ELF-1 (cell line): ENCODE measurements at places on chromosomes 1 and 21.

DNA sequence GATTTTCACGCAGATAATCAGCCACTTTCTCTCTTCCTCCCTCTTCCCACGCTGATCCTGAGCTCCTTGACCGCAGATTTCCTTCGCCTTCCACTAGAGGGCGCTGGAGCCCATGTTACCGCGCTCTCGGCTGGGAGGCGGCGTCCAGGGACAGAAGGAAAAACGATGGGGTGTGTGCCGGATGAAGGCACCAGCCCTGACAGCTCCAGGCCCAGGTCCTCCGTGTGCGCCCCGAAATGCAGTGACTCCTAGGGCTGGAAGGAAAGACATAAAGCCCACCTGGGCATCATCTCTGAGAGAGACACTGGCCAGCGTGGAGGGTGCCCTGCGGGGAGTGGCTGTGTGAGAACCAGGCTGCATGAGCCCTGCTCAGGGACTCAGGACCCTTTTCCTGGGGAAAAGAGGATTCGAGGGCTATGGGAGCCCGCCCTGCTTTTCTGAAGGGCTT is 44.9 kb upstream of the CYP2J2 start:
- DNase-seq, result peak; percentile 79

DNA sequence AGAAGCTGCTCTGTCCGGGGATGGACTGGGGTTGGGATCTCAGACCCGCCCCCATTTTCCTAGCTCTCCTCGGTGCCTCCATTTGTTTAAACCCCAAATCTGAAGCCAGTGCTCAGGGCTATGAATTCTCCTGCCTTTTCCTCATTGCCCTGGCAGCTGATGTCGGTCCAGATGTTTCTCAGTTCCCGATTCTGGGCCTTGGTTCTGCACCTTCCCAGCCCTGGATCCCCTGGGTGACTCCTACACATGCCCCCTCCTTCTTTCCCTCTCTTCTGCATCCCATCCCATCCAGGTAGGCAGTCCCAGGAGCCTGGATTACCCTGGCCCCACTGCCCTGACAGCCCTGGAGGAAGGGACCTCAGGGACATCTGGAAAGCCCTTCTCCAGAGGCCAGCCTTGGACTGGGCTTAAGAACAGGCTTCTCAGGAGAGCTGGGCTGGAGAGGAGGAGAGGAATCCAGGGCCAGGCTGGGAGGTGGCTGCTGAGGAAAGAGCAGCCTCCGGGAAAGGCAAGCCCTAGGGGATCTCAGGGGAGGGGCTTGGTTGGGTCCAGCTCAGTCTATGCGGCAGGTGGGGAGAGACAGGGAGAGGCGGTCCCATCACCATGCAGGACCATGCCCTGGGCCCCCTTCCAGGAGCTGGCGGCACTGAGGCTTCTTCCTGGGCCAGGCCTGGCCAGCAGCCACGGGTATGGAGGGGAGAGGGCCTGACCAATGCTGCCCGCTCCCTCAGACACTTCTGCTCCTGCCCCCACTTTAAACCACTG is 6.8 kb upstream of the EPS8L3 start:
- DNase-seq, result peak; percentile 43

DNA sequence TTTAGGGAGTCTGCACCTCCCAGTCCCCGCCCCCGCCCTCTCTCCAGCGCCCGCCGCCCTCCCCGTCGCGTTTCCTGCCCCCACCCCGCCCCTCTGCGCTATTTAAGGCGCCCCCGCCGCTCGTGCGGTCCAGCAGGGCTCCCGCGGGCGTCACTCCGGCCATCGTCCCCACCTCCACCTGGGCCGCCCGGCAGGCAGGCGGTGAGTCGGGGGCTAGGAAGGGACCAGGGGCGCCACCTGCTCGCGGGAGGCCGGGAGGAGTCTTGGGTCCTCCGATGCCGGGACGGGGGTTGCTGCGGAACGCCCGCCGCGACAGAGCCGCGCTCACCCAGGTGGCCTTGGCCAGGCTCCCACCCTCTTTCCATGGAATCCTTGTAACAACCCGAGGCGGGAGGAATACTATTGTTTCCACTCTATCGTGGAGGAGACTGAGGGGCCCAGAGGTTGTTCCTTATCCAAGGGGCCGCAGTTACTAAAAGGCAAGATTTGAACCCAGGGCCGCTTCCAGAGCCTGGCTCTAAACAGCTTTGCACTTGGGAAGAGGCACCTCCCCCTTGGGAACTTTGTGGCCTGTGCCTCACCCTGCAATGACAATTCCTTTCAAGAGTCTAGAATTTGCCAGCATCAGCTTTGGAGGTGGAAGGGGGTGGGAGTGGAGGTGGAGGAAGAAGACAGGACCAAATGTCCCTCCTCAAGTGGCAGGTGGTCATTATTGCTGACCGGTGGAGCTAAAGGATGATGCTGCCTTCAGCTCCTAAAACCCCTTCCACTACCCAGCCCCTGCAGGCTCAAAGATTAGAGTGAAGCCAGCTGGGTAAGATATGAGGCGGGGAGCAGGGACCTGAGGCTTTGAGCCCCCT is at the start of gene GJA4:
Gene GJA4, plus strand, starts transcription at position 132 of the 860 bp plus-strand sequence. CDS start 1,215 bp downstream, outside the sequence.
- no peak for DNase-seq

GRCh38 chr1:94929351-94930217 is 2.7 kb upstream of the CNN3 start:
- DNase-seq, result no peak
